Activated CD4-positive, alpha-beta T cell treated with anti-CD3 and anti-CD28 coated beads for 4 hours (primary cell): ENCODE measurements at places on chromosomes 4 and X.

DNA sequence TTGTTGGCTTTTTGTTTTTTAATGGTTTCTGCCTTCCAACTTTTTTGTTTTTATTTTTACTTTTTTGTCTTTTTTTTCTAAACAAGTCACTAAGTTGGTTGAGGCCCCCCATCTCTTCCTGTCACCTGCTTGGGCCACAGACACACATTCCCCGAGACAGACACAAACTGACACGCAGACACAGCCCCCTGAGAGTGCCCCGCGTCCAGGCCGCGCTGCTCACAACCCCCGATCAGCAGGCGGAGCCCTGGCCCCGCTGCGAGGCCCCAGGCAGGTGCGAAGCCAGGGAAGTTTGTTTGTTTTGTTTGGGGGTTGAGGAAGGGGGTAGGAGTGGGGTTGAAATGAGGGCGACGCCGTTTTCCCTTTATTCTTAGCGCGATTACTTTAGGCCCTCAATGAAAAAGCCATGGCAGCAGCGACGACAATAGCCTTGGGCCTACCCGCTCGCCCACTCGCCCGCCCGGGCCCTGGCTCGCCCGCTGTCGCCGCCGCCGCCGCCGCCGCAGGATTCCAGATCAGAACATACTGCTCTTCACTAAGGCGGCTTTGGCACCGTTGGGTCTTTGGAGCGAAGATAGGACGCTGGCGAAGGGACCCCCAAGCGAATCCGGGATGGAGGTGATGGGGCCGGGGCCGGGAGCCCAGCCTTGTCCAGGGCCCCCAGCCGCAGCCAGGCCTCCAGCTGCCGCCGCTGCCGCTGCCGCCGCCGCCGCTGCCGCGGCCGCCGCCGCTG is 3.1 kb downstream of the PHOX2B start:
- DNase-seq: no peak

DNA sequence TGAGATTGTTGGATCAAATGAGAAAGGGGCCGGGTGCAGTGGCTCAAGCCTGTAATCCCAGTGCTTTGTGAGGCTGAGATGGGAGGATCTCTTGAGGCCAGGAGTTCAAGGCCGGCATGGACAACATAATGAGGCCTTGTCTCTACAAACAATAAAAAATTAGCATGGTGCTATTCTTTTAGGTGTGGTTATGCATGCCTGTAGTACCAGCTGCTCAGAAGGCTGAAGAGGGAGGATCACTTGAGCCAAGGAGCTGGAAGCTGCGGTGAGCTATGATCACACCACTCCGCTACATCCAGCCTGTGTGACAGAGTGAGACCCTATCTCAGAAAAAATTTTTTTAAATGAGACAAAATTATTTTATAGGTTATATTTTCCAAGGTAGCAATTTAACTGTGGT is 49.7 kb upstream of the TMEM150C start:
- no peak for DNase-seq

DNA sequence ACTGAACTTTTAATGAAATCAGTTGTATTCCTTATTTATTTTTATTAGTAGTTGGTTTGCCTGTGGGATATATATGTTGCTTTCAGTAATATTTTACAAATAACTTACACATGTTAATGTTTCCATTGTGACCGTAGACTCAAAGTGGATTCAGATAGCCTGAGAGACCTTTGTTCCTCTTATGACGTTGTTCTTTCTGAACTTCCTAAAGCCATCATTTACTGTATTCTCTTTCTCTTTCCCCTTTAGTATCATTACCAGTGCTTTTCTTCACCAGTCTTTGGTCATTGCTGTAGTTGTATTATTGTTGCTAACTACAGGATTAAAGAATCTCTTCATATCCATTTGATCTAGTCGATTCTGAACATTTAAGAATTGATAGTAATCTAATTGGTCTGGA is 4.3 kb downstream of the STIM2 start:
- no peak for DNase-seq

GRCh38 chrX:100600758-100601157 is 16.0 kb downstream of the TNMD start:
- DNase-seq: no peak

DNA sequence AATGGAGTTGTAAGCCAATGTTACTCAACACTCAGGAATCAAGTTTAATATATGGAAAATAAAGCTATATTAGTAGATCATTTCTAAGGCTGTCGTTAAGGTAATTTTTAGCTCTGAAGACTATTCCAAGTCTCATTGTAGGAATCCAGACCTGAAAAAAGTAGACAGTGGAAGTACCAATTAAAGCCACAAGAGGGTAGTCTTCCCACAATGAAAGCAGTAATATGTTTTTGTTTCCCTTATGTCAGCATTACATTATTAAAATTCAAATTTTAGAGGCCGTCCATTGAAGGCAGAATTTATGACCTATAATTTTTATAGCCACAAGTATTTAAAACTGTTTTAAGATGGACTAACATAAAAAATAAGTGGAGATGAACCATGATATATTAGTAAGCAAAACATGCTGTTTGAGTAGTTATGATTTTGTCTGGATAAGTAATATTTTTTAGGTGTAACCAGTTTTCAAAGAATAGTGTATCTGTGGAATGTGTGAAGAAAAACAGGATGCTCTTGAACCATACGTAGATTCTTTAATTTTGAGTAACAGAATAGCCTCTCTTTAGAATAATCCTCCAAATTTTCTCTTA is 372.6 kb upstream of the TECRL start:
- DNase-seq: no peak
